Karpas-422 (cell line): ENCODE measurements at places on chromosomes 2 and 18. TPM values are rescaled to one million over a fixed set of nuclear protein-coding genes. Genes with fewer than 3 reads are reported as not detected.

- 0 out of 2 replicates have a peak, but pooled peaks cover 2% of the 10 kb centered on the region for H3K27me3 ChIP-seq
- no peak overlapping the region for H3K4me3 ChIP-seq
- no peak overlapping the region for H3K27ac ChIP-seq
Measured at GRCh38 chr2:101047075-101047766, 45.1 kb downstream of the RPL31 start.

DNA sequence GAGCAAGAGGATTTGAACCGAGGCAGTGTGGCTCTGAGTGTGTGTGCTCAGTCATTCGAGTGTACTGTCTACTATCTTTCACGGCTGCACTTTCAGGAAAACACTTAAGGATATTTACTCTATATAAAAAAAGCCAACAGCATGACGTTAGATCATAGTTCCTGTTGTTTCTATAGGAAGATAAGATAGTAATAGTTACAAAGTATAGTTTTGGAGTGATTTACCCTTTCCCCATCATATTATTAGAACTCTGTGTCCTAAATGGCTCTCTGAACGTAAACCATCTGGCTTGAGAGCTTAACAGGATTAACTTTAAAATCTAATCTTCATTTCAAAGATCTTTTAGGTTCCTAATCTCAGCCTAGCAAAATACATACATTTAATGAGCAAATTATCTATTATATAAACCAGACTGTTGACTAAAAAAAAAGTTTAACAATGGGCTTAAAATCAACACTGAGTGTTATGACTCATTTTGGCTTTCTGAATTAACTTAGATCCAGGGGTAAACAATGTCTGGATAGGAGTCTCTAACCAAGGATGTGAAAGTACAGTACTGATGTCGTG, 150.3 kb upstream of the DNMT3A start:
- no peak for DNase-seq
- H3K36me3 ChIP-seq, result no peaks in the 10 kb centered on the region
- H3K27ac ChIP-seq, result no peak overlapping the region
- no peak overlapping the region for H3K4me3 ChIP-seq
- no peaks in the 10 kb centered on the region for H3K4me1 ChIP-seq
- no peaks in the 10 kb centered on the region for H3K27me3 ChIP-seq

Gene HOXD3
- not detected in 2 replicates for total RNA-seq

Gene NXPH2
- not detected in 2 replicates for total RNA-seq

DNA sequence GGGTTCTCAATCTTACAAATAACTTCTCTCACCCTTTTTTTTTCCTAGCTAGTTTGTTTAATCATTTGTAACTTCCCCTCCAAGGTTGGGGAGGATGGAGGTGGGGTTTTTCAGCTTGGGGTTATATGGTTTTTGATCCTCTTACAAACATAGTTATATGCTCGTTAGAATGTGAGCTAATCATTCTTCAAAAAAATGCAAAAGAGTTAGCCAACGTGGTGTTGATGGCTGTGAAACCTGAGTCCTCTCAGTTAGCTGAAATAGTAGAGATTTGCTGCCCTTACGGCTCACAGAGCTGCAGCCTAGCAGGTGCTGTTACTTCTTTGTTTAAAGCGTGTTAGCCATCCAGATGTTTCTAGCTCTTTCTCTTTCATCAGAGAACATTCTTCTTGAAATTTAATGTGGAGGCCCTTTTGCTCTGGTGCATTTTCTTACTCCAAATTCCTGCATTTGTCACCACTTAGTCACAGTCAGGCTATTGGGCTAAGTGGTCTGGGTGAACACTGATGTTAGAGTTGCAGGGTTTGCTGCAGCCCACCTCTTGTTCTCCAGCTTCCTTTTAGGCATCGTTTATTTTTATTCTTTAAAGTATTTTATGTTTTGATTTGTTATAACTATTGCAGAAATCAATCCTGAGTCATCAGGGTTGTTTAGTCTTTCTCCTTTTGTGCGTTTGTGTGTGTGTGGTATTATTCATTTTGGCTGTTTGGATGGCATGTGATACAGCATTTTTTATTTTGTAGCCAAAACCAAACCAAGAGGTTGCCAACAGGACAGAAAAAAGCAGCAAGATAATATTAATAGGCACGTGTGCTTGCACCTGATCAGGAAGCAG, 41.1 kb downstream of the LIMS1 start:
- no peaks in the 10 kb centered on the region for H3K27me3 ChIP-seq
- no peaks in the 10 kb centered on the region for H3K36me3 ChIP-seq
- H3K4me3 ChIP-seq, result peak overlapping the region; percentile 31; the same call in 1 of the 2 replicates
- H3K27ac ChIP-seq, result peak overlapping the region; percentile 52; the same call in 1 of the 2 replicates
- peaks cover 26% of the 10 kb centered on the region for H3K4me1 ChIP-seq

Gene IL1F10
- not detected in 2 replicates for total RNA-seq

DNA sequence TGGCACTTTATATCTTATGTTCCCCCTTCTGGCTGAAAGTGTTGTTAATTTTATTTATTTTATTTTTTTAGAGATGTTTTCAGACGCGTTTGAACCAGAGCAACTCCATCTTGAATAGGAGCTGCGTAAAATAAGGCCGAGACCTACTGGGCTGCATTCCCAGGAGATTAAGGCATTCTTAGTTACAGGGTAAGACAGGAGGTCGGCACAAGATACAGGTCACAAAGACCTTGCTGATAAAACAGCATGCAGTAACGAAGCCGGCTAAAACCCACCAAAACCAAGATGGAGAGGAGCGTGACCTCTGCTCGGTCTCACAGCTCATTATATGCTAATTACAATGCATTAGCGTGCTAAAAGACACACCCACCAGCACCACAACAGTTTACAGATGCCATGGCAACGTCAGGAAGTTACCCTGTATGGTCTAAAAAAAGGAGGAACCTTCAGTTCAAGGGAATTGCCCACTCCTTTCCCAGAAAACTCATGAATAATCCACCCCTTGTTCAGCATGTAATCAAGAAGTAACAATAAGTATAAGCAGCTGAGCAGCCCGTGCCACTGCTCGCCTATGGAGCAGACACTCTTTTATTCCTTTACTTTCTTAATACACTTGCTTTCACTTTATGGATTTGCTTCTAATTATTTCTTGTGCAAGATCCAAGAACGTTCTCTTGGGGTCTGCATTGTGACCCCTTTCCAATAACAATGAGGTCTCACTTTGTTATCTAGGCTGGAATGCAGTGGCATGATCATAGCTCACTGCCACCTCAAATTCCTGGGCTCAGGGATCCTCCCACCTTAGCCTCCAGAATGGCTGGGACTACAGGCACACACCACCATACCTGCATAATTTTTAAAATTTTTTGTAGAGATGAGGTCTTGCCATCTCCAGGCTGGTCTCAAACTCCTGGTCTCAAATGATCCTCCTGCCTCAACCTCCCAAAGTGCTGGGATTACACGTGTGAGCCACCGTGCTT, 55.9 kb downstream of the CACNB4 start:
- no peak overlapping the region for H3K4me3 ChIP-seq
- no peaks in the 10 kb centered on the region for H3K27me3 ChIP-seq
- H3K36me3 ChIP-seq, result no peaks in the 10 kb centered on the region
- DNase-seq, result peak; percentile 50
- peaks cover 3% of the 10 kb centered on the region; the same call in 1 of the 2 replicates for H3K4me1 ChIP-seq

Gene SKA1
- 20.3 and 28.8 TPM in 2 replicates for total RNA-seq

GRCh38 chr18:79975985-79976680, 11.7 kb downstream of the HSBP1L1 start:
- no peak for DNase-seq
- H3K4me3 ChIP-seq, result no peak overlapping the region
- no peak overlapping the region for H3K27ac ChIP-seq

DNA sequence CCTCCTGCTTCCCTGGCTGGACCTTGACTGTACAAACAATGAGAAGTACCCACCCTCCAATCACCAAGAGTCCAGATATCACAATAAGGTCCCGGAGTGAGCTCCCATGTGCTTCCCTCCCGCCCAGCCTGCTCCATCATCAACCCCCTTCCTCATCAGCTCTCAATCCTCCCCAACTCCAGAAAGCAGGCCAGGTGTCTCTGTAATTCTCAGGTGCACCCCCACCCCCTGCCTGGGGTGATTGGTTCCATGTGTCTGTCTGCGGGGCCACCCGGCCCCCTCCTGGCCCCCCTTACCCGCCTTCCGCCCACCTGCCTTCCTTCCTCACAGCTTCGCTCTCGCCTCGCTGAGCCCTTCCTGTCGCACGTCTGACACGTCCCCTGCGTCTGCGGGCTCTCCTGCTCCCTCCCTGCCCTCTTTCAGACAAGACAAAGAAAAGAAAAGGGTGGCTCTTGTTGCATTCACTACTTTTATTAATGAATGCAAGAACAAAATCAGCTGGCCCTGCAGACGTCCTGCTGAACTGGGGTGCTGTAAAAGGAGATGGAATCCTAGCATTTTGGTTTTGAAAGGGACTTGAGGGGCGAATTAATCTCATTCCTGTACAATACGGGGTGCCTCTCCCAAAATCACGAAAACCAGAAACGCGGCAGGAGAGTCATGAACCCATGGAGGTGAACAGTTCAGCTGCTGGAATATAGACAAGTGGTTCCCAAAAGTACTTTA, 26.5 kb upstream of the IGFBP2 start:
- H3K4me1 ChIP-seq, result peaks cover 11% of the 10 kb centered on the region
- no peaks in the 10 kb centered on the region for H3K27me3 ChIP-seq
- peak; percentile 59 for DNase-seq
- H3K27ac ChIP-seq, result no peak overlapping the region
